D341Med (cell line): ENCODE measurements at places on chromosomes 7 and 10.

DNA sequence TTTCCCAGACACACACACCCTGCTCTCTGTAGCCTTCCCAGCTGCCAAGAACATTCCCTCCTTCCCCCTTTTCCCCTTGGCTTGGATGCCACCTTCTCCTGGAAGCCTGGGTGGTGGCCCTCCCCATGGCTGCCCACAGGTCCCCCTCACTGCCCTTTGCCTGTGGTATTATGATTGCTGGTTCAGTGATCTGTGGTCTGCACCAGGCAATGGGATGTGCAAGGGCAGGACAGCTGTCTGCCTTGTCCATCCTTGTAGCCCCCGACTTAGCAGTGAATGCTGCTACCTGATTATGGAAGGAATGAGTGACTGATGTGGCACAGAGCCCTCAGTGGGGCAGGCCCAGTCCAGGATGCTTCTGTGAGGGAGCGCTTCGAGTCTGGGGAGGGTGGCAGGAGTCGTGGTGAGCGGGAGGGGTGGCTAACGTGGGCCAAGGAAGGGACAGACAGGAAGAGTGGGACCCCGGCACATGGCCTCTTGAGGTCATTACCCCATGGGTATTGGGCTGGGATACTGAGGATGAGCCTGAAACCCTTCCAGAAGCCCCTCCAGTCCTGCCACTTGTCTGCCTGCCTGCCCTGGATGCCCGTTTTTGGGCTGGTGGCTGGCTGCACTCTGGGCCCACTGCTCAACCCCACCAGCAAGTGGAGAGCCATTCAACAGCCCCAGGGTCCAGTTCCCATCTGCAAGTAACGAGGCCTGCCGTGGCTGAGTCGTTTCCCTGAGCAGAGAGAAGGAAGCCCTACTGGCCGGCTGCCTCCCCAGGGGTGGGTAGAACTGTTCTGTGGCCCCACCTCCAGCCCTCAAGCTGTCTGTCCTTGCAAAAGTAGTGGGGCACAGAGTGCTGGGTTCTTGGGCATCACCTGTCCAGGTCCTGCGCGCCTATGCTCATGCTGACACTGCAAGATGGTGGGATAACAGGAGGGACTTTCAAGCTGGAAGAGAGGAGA lies 8.8 kb downstream of the CHST3 start:
- no peak for DNase-seq

- DNase-seq = no peak
Observed at GRCh38 chr7:133016604-133017003, 65.3 kb downstream of the CHCHD3 start.

GRCh38 chr10:11433657-11434056 lies 177.8 kb downstream of the USP6NL start:
- no peak for DNase-seq

DNA sequence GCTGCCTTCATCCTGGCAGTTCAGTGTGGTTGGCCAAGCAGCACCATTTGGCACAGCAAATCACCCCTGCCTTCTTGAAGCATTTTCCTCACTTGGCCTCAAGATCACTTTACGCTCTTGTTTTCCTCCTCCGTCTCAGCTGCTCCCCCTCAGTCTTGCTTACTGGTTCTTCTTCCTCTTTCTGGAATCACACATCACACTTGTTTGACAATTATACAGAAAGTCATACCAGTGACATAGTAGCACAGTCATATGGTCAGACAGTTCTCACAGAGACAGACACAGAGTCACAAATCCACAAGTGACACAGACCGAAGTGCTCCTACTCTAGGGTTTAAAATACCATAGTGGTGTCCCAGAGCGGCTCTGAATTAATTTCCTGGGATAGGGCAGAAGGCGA lies 43.8 kb upstream of the ARL4A start:
- DNase-seq = no peak

DNA sequence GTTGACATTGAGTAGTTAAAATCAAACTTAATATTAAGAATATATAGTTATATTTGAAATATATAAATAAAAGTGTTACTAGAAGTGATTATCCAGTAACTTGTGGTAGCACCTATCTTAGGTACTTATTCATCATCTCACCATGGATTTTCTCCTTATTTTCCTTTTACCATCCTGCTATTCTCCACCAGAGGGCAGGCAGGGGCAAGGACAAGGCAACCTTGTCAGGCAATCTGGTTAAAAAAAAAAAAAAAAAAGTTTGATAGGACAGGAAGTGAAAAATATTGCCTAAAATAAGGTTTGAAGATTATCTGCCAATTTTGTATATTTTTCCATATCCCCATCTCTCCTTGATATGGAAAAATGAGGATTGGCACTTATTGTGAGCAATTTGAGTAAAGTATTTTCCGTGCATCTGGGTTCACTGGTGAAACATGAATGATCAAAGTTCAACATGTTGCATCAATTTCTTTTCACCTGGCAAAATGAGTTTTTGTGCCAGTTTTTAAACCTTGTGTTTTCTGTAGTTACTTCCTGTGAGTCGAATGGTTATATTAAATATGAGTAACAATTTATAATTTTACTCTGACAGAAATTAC lies 256.7 kb downstream of the AGMO start:
- peak; percentile 58 for DNase-seq

DNA sequence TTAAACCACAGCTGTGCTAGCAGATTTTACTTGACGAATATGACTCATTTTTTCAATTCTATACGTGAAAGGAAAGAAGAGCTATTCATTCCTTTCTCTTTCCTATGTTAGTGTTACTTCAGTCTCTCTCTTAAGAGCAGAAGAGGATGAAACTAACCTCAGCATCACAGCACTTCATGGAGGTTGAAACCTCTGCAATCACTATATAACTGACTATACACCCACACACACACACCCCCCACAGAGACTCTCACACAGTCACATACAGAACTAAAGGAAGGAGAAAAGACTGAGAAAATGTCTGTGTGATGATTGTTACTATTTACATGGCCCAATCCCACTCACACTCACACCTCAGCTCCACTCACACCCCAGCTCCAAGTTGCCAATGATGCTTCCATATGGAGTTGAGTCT lies 104.2 kb downstream of the KIF20B start:
- DNase-seq = no peak

DNA sequence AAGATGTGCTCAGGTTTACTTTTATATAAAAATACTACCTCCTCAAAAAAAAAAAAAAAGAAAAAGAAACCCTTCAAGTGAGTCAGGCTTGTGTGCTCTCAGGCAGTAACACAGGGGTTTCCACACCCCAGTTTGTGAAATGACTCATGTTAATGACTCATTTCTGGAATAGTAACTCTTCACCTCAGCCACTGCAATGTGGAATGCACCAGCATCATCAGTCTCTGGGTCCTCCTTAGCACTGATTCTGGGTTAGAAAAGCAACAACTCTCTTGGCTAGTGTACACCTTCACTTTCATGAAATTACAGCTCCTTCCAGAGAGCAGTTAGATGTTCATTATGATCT lies 110.6 kb downstream of the EMX2 start:
- no peak for DNase-seq

DNA sequence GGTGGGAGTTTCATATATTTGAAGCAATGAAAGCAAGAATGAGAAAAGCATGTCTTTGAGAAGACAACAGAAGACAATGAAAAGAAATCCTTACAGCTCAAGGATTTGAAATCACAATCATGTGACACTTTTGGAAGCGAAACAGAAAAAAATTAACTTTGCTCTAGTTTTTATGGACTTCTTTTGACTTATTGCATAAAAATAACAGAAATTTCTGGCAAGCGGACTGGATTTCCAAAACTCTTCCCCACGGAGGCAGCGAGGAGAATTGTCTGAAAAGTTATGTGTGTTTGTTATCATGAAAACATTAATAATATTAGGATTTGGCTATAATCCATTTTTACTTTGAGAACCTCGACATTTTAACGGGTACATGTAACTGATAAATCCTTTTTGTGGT lies 223.3 kb downstream of the LRMDA start:
- no peak for DNase-seq

GRCh38 chr10:77562742-77563141 lies 74.9 kb downstream of the KCNMA1 start:
- DNase-seq = no peak

GRCh38 chr10:133162178-133162909 lies 2.3 kb downstream of the KNDC1 start:
- no peak for DNase-seq

DNA sequence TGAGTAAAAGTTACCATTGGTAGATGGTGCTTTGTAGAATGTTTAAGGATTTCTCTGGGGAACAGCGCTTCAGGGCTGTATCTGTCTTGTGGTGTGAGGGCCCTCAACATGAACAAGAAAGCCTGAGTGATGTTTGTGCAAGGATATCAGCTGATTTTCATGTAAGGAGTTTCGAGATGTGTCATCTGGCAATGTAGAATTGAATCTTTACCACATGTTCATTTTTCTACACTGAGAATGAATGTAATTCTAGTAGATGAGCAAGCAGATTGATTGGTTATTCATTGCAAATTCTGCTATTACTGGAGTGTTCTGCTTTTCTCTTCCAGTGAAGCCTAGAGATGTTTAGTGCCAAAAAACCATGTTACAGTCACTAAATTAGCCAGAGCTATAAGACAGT lies 87.7 kb downstream of the ST7 start:
- no peak for DNase-seq

DNA sequence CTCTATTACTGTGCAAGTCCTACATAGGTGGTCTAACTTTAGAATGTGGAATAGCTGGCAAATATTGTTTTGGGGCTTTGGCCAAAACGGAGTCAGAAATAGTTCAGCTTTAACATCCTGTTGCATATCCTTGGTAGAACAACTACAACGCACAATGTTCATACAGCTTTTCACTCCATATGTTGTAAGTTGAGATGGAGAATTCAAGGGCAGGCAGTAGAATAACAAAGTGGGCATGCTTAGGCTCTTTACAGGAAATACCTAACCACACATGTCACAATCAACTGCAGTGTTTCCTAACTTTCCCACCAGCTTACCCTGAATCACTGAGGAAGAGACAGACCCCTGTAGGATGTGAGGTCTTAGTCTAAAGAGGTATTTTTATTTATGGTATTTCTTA lies 122.3 kb downstream of the PPP1R3A start:
- DNase-seq = no peak

DNA sequence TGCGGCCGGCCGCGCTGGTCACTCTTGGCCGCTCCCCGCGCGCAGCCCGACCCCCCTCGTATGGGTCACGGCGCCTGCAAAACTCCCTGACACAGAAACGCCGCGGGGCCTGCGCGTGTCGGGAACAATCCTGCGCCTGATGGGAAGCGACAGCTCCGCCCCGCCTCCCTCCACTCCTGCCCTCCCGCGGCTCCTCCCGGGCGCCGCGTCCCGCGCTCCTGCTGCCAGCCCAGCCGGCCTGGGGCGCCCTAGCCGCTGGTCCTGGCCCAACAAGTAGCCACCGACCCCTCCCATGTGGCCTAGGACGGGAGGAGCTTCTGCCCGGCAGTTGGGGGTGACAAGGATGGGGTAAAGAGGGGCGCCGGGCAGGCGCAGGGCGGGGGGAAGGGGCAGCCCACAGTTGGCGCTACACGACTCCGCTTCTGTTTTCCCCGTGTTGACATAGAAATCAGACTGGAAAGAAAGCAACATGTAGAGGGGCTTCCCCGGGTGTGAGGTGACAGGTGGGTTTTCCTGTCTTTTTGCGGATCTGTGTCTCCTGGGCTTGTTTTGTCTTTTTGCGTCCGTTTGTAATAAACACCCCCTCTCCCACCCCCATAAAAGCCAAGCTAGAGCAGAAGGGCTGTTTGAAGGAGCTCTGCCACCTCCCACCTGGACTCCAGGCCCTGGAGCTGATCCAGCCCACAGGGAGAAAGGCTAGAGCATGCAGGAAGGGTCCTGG lies 35.1 kb upstream of the PAX2 start:
- peak; percentile 53 for DNase-seq

GRCh38 chr10:74822521-74823089 lies 3.8 kb upstream of the KAT6B start:
- no peak for DNase-seq

DNA sequence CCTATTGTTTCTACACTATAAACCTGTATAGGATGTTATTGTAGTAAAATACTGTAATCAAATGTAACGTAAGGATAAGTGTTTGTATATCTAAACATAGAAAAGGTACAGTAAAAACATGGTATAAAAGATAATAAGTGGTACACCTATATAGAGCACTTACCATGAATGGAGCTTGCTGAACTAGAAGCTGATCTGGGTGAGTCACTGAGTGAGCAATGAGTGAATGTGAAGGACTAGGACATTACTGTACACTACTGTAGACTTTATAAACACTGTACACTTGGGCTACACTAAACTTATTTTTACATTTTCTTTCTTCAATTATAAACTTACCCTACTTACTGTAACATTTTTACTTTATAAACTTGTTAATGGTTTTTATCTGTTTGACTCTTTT lies 732.9 kb upstream of the LRRN3 start:
- no peak for DNase-seq

GRCh38 chr10:101993651-101994200 lies 62.2 kb downstream of the ARMH3 start:
- DNase-seq = peak; percentile 61

- no peak for DNase-seq
Observed at GRCh38 chr7:120741371-120742042, 116.4 kb downstream of the TSPAN12 start.

DNA sequence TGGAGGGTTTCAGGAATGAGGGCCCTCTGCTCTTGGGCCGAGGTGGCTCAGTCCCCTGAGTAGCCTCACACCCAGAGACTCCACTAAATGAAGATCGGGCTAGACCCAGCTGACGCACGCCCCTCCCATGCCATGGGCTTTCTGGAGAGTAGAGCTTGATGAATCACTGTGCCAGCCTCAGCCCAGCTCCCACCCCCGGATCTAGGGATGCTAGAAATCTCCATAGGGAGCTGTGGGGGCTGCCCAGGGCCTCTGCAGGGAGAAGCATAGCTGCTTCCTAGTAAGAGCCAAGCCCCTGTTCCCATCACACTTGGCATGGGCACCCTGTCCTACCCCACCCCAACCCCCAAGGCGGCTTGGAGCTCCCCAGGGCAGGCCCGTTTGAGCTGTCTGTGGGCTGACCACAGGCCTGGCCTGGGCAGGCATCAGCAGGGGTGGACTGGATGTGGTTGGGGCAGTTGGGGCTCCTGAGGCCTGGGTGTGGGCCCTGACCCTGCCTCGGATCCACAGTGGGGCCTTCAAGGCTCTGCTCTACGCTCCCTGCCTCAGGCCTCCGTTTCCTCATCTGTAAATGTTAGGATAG lies 121.2 kb downstream of the ZMIZ1 start:
- DNase-seq = no peak

DNA sequence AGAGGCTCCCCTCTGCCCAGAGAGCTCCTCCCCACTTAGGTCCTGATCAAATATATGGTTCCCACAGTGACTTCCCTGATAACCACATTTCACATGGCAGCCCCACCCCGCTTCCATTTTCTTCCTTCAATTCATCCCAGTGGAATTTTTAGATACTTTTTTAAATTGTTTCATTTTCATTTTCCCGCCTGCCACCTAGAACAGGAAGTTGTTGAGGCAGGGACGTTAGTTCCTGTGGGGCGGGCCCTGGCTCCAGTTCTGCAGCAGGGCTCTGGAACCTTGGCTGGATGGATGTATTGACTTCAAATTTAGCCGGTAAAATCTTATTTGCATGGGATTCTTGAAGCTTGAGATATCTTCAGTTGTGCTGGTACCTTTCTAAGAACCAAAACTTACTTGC lies 226.6 kb downstream of the PAXIP1 start:
- DNase-seq = no peak
